Activated naive CD8-positive, alpha-beta T cell treated with anti-CD3 and anti-CD28 coated beads, Interleukin-2, amount 50 U/mL, for 16 hours (primary cell): ENCODE measurements at places on chromosomes 7 and 10.

DNA sequence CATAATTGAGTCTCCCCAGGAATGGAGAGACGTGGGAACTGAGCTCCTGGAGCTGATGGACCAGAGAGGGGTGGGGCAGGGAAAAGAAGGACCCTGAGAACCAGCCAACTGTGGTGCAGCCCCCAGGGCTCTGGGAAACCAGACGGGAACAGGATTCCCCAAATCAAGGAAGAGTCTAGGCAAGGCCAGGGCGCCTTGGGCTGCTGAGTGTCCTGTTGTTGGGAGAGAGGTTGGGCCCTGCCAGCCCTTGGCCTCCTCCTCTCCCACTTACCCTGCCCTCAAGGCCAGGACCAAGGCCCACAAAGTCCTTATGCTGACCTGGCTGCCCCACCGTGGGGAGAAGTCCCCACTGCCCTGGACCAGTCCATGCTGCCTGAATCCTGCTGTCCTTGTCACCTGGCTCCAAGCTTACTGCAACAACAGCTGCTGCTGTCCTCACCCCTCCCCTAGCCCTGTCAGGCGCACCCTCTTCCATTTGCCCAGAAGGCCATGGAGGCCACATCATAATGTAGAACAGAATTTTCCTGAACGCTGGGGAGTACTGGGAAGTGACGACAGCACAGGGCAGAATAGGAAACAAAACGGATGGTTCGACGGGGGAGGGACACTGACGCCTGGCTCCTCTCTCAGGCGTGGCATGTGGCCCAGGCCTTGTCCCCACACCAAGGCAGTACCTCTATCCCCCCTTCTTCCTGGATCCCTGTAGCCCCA, 132.9 kb upstream of the ZMIZ1 start:
- DNase-seq: no peak

GRCh38 chr7:106871793-106872571, 6.9 kb downstream of the PIK3CG start:
- no peak for DNase-seq

- no peak for DNase-seq
Measured at GRCh38 chr10:119896937-119897770, 4.6 kb downstream of the SEC23IP start.

- no peak for DNase-seq
Measured at GRCh38 chr10:70323138-70323696, 39.4 kb upstream of the NPFFR1 start.

GRCh38 chr10:63965846-63966245, 444.6 kb downstream of the REEP3 start:
- no peak for DNase-seq

- DNase-seq: no peak
Measured at GRCh38 chr7:90455163-90456030, 14.0 kb upstream of the PTTG1IP2 start.

DNA sequence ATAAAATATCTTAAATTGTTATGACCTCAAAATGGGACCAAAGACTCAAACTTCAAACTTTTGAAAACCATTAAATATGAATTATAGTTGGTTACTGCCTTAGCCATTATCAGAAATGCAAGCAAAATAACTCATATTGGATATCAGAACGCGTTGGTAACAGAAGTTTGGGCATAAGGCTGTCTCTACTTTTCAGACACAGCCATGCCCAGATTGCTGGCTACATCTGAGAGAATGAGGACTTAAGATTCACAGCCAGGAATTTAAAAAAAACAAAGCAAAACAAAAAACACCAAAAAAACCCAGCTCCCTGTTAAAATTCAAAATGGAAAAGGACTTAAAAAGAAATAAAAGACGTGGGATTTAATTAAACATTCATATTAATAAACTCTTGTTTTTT, 161.6 kb downstream of the JMJD1C start:
- DNase-seq: no peak
